ENCODE measurements at places on chromosomes 2 and 18.

- DNase-seq, result no peak
These were observed 219.3 kb downstream of the SPP2 start for GRCh38 chr2:234269769-234270204.

DNA sequence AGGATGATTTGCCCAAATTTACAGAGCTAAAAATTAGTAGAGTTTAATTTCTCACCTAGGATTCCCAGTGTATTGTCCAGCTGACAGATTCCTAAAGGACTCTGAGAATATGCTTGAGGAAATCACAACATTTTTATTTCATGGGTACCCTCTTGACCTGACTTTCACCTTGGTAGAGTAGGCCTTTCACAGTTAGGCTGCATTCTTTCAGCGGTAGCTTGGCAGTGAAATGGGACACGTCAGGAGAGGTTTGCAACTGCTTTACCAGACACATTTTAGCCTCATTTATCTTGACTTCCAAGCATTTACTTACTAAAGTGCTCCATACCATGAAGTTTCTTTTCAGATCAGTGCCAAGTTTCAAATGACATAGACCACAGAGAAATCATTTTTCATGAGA, 937.9 kb upstream of the LRRTM1 start:
- DNase-seq, result no peak

DNA sequence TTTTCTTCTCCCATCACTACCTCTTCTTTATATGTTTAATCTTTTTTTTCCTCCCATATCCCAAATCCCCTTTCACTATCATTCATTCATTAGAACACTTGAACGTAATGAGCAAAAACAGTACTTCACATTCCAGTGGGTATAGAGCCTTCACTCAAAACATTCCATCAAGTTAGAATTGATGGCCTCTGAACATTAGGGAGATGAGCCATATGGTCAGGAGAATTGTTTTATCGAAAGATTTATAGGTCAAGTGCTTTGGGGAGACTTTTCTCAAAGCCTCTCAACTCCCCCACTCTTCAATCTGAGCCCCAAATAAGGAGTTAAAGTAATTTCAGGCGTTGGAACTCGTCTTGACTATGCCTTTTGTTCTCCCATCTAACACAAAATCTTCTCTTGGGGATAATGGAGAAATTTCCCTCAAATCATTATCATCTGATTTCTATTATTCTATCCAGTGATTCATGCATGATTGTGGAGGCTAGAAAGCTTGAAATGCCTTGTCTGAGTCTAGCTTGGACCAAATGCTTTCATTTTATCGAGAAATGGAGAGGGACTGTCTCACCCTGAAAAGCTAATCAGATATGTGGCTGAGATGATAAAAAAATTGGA, 79.2 kb downstream of the KIAA2012 start:
- DNase-seq, result no peak

DNA sequence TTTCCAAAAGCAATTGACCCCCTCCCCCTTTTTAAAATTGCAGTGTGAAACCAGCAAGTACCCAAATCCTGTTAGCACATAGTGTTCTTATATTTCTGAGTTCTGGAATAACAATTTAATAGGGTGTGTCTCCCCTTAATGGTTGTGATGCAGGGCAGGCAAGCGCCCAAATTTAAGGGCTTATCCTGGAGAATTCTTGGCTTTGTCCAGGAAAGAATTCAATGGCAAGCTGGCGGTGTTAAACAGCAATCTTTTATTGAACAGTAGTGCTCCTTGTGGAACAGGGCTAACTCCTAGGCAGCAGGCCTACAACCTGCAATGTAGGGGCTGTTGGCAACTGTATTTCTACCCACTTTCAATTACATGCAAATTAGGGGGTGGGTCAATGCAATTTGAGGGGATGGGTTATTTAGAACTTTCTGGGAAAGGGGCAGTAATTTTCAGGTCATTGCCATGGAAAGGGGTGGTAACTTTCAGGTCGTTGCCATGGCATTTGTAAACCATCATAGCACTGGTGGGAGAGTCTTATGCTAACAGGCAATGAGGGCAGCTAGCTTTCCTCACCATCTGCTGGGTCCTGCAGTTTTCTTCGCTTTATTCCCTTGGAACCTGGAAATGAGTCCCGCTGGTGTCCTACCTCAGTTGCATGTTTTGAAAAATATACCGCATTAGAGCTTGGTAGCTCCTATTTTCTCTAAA, 149.0 kb upstream of the KCTD1 start:
- DNase-seq, result no peak

DNA sequence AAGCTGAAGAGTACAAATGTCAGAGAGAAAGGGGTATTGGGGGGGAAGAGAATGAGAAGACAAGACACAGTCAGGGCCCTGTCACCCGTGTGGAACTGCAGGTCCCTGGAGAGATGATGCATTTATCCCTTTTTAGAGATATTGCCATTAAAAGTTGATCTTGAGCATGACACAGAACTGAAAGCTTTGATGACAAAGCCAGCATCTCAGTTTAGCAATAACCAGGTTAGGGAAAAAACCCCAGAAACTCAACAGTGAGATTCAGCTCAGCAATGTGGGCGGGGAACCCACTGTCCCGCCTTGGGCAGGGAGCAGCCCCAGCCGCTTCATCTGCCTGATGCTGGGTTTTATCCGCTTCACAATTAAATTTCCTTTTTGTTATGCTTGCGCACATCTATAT, 181.1 kb downstream of the NEDD4L start:
- no peak for DNase-seq

DNA sequence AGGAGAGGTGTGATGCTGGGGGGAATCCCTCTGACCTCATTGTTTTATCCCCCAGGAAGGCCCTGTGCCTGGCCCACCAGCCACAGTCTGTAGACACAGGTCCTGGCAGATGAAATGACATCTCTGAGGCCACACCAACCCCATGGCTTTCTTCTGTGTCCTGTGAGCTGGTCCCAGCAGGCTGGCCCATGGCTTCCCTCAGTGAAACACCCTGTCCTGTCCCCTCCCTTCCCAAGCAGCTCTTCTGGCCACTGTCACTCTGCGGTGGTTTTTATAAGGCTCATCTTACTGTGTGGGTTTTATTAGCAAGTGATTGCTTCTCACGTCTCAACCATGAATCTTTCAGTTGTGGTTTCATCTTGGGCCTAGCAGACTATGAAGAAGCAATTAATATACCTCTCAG, 102.8 kb upstream of the STPG4 start:
- DNase-seq, result no peak

DNA sequence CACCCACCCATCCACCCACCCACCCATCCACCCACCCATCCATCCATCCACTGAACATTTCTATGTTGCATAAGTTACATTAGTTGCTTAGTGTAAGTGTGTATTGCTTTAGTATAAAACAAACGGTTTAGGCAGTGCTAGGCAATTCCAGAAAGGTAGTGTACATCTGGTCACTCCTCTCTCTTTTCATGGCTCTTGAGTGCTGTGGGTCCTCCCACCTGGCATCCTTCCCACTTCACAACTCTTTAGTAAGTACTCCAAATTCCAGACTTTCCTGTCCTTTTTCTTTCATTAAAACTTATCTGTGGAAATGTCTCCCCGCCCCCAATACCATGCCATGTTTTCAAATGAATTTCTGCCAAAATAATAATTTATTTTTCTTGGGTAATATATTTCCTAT, 122.5 kb downstream of the PLEKHM3 start:
- no peak for DNase-seq

DNA sequence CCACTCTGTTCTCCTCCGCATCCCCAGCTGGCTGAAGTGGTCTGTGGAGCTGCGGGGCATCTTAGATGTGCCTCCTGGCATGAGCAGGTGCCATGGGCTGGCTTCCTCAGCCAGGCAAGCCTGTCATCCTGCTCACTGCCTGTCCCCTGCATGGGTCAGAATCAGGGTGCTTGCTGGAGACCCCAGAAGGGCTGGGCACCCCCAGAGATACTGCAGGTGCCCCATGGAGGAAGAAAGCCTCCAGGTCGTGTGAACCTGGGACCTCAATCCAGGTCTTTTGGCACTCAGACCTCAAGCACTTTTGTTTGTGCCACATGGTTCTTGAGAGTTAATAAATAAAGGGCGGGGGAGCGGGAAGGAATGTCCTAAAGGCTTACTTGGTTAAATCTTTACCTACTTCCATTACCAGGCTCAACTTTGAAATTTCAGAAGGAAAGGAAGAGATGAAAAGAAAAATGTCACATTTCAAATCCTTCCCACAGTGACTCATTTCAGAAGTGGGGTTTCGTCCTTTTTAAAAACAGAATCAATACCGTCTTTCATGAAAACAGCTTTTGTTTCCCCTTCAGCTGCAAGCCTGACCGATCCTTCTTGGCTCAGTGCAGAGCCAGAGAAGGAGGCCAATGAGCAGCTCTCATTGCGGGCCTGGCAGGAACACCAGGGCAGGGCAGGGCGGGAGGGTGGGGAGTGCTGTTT, 69.9 kb downstream of the RHOB start:
- no peak for DNase-seq

DNA sequence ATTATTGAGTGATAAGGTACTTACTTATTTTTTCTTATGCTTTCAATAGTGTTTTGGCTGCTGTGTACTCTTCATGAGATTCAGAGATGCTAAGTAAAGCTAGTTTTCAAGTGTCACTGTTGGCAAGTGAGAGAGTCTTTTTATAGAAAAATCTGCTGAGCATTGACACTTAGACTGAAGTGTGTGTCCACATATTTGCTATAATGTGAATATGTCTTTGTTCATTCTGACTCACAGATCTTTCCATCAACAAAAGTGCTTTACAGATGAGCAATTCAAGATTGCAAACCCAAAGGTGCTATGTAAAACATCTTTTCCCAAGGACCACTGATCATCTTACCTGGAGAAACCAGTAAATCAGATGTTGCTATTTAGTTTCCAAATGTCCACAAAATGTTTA, 410.6 kb upstream of the FIGN start:
- DNase-seq, result no peak

- no peak for DNase-seq
These were observed 6.2 kb downstream of the ABCG5 start for GRCh38 chr2:43832457-43832856.

DNA sequence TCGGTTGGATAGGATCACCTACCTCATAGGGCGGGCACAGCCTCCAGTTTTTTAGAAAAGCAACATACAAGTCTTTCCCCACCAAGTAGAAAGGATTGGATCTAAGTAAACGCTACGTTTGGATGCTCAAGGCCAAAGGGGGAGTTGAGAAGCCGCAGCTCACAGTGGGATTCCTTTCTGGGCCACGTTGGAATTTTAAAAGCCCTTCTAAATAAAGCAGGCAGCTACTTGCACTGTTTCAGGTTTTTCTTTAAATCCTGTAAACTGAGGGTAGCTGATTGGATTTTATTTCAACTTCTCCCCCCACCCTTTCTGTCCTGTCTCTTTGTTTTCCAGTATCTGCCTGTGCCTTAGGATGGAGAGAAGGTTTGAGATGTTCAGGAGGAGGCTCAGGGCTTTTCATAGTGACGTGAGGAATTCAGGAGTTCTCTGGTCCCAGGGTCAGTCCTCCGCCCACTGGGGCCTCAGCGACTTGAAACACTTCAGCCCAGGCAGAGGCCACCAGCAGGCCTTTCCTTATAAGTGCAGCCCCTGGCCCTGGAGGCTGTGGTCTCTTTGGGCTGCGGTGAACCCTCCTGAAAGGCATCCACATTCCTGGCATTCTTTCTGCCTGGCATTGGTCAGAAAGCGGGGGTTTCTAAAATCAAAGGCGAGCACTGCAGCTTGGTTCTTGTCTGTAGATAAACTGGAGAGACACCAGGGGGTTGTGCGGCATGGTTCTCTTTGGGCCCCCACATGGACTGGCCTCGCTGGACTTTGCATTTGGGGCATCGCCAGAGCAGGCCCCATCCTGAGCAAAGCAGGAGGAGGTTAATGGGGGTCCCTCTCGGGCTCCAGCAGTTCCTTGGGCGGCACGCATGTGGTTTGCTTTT, 44.5 kb downstream of the SH3BP4 start:
- no peak for DNase-seq

DNA sequence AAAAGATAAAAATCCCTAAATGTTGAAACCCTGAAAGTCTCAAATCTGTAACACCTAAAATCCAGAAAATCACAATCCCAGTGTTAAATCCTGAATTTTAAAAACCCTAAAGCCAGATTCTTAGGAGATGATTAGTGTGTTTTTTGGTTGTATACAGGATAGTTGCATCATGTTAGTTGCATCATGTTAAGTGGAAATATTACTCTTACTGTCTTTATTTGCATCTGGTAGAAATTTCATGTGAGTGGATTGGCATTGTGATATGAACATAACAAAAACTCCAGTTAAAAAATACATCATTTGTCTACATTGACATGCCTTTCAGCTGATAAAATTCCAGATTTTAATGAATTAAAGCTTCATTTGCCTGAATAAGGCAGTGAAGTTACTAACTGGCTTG, 683.1 kb upstream of the ACVR2A start:
- no peak for DNase-seq

DNA sequence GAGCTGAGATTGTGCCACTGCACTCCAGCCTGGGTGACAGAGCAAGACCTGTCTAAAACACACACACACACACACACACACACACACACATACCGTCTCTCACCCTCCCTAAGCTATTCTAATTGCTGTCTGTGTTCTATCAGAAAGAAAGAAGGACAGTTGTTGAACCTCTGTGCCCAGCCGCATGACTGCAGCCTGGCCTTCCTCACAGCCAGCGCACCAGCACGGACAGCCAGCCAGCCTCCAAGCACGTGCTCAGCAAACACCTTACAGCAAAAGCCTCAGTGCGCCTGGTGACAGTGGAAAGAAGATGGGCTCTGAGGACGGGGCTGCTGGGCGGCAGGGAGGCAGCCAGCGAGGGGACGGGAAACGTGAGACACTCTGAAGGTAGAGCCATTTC, 58.0 kb downstream of the ZNF516 start:
- DNase-seq, result no peak

DNA sequence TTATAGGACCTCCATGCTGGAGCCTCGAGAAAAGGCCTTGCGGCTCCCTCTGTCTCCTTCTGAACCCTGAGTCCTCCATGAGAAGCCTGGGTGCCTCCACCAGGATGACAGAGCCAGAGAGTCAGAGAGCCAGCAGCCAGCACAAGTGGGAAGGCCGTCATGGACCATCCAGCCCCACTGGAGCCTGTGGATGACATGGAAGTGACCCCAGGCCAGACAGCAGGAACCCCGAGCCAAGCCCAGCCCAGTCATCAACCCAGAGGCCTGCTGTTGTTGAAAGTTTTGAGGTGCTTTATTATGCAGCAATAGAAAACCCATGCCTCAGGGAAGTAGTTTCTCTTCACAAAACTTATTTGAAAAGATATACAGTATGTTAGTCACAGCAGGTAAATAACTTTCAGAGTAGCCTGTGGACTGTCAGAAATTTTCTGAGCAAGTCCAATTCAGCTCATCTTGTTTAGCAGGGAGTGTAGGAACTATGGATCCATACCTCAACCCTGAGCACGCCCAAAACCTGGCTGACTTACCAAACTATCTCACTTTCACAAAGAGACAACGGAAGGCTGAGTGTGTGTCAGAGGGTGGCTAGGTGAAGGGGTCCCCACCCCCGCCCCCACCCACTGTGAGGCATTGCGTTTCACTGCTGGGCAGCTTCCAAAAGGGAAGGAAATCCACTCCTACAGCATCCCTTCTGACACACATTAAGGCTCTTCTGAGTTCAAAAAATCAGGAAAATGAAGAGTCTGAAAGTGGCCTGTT, 79.9 kb upstream of the NDUFV2 start:
- DNase-seq, result no peak
